ENCODE measurements at places on chromosomes 3 and 15. TPM values are rescaled to one million over a fixed set of nuclear protein-coding genes. Genes with fewer than 3 reads are reported as not detected.

EFCAB12 gene
- total RNA-seq = not detected

SLC12A1 gene
- total RNA-seq = not detected

CDHR4 gene
- not detected for total RNA-seq

GOLGA8G gene
- not detected for total RNA-seq

KCNAB1 gene
- total RNA-seq = not detected

PDCD6IP gene
- total RNA-seq = 165 TPM

ZPLD1 gene
- 0.43 TPM for total RNA-seq

DPPA2 gene
- total RNA-seq = not detected

CP gene
- not detected for total RNA-seq

FRG2C gene
- under 0.01 TPM for total RNA-seq

C2CD4A gene
- not detected for total RNA-seq

DNA sequence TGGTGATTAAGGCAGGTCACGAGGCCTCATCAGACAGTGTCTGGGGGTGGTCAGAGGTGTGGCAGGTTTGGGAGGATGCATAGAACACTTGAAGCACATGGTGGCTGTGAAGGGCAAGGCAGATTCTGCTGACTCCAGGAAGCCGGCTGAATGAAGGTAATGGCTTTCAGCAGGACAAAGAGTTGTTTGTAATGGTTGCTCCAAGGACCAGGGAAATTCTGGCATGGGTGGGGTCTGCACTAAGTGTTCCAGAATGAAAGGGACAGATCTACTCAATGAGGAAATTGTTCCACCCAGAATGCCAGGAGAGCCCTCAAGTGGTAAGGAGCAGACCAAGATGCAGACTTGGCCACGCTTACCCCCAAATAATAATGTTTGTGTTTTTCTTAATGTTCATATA, 70.7 kb upstream of the ACAD9 start:
- no peak for DNase-seq

- DNase-seq = no peak
Observed at GRCh38 chr3:6567241-6567640, 293.7 kb upstream of the GRM7 start.

GRCh38 chr15:39788800-39789565, 6.3 kb upstream of the FSIP1 start:
- DNase-seq = peak; percentile 72

DNA sequence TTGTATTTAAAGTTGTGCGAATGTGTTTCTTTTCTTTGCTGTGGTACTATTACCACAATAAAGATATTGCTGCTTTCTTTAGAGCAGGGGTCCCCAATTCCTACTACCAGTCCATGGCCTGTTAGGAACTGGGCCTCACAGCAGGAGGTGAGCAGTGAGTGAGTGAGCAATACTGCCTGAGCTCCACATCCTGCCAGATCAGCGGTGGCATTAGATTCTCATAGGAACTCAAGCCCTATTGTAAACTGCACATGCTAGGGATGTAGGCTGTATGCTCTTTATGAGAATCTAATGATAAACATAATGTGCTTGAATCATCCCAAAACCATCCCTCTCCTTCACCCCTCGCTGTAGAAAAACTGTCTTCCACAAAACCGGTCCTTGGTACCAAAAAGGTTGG, 41.6 kb downstream of the DMXL2 start:
- peak; percentile 57 for DNase-seq

GRCh38 chr3:53083521-53083920, 37.6 kb upstream of the SFMBT1 start:
- peak; percentile 15 for DNase-seq

DNA sequence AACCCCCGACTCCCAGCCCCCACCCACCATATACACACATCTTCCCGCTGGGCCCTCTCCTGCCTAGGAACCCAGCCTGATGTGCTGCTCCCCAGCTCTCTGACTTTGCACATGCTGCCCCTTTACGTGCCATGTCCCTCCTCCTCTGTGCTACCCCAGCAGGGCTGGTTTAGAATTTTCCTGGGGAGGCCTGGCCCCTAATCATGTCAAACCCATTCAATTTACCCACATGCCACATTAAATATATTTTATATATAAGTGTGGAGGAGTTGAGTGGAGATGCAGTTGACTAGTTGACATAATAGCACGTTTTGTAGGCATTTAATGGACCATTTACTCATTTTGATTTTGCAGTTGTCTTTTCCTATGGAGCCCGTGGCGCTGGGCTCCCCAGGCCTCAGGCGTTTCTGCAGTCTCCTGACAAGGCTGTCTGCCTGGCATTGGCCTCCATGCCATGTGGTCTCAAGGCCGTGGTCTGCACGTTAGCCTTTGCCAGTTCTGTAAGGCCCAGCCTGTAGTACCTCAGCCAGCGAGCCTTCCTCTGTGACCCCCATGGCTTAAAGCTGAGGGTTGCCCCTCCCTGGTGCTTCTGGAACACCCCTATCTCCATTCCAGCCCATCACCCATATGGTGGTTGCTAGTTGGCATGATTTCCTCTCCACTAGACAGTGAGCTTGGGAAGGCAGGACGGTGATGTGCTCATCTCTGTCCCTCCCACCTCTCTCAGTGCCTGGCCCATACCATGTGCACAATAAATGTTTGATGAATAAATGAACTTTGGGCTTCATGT, 155.8 kb downstream of the TLE3 start:
- no peak for DNase-seq

DNA sequence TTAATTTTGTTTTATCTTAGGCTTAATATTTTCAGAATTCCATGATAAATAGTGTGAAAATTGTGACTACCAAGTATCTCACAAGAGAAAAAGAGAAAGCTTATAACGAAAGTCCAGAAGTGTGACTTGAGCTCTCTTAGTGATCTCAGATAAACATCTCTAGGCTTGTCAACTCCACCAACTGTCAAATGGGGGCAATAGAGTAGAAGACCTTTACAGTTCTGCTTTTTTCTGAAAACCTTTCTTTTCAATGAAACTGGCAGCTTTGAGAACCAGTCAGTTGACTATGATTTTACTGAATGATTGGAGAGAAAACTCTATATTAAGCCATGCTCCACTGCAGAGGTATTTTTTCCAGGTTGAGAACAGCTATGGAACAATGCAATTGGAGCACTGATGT, 119.2 kb upstream of the TP63 start:
- no peak for DNase-seq

DNA sequence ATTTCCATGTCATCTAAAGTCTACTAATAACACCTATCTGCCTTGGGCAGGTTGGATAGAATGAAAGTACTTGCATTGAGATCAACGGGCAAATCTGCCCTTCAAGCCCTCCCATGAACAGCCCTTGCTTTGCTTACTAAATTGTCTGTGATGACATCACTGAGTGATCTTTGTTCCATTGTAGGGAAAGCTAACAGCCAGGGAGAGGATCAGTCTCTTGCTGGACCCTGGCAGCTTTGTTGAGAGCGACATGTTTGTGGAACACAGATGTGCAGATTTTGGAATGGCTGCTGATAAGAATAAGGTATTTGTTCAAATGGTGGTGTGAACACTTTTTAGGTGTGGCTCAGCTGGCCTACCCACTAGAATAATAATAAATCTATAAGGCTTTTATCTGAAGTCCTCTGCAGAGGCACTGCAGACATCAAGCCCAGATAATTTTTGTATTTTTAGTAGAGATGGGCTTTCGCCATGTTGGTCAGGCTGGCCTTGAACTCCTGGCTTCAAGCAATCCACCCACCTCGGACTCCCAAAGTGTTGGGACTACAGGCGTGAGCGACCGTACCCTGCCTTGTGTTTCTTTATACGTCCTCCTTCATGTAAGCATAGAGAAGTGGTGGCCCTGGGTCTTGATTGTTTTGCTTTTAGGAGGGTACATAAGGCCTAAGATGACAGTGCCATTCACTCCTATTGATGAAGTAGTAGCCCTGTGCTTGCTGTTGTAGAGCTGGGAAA, 5.7 kb downstream of the PCCB start:
- DNase-seq = no peak

DNA sequence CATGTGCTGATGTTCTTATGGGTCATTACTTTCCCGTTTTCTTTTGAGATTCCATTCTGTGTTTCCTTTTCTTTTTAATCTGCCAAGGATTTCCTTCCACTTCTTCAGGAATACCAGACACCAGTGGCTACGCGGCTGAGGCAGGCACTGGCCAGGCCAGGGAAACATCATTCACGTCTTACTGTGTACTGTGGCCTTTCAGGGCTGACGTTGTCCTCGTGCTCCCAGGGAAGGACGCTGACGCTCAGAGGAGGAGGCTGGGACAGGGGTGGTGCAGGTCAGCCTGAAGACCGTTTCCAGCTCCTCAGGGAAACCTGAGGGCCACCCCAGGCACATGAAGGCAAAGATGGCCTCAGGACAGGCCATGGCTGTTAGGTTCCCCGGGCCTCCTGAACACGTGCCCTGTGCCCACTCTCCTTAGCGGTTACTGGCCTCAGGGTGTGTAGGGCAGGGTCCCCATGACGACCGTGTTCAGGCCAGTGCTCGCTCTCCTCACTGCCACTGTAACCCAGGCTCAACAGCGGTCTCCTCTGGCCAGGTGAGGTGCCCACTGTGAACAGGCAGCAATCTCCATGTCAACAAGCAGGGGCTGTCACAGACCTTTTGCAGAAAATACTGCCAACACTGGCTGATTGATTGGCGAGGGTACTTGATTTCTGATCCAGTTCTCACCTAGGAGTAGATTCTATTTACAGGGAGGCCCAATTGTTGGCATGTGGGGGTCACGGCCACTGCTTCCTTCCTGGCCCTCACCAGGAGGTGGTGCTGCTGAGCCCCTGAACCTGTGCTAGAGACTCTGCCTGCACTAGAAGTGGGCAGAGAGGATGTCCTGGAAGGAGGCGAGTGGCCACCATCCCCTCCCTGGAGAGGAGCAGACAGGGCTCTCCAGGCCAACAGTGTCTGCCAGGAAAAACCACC, 169.5 kb downstream of the ATP10A start:
- no peak for DNase-seq

DNA sequence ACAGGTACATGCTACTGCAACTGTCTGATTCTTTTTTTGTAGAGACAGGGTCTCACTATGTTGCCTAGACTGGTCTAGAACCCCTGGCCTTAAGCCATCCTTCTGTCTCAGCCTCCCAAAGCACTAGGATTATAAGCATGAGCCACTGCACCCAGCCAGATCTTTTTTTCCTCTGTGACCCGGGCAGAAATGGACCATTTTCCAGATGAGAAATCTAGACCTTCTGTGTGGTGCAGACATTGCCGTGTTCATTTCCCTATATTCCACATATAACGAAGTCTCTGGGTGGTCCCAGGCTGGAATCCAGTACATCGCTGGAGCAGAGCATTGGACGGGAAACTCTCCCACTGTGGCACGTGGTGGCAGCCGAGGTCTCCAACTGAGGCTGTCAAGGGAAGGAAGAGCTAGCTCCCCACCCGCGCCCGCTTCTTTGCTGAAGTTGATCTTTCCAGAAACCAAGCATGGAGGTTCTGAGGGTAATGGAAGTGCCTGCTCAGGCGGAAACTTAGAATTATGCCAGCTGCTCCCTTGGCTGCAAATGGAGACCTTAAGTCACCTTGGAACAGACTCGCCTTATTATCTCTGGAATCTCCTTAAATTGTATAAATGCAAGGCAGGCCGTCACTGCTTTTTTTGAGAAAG, 23.1 kb upstream of the TXNRD3 start:
- DNase-seq = no peak

DNA sequence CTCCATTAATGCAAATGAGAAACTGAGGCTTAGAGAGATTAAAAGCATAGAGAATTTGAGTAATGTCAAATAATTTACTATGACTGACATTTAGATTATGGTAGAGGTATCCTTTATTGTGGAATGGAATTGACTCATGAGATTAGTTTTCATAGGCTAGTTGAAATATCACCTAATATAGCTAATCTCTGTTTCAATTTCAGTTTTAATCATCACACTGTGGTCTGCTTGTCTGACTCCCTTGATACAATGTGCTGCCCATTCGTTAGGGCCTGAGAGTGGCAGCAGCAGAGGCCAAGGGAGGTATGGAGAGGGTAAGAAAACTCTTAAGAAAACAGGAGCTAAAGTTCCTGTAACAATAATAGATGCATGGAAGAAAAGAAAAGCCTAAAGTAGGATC, 13.2 kb upstream of the ZBTB20 start:
- no peak for DNase-seq

- no peak for DNase-seq
Observed at GRCh38 chr3:11985866-11986265, 18.3 kb upstream of the SYN2 start.

- DNase-seq = no peak
Observed at GRCh38 chr3:24485511-24485910, 9.1 kb downstream of the THRB start.

DNA sequence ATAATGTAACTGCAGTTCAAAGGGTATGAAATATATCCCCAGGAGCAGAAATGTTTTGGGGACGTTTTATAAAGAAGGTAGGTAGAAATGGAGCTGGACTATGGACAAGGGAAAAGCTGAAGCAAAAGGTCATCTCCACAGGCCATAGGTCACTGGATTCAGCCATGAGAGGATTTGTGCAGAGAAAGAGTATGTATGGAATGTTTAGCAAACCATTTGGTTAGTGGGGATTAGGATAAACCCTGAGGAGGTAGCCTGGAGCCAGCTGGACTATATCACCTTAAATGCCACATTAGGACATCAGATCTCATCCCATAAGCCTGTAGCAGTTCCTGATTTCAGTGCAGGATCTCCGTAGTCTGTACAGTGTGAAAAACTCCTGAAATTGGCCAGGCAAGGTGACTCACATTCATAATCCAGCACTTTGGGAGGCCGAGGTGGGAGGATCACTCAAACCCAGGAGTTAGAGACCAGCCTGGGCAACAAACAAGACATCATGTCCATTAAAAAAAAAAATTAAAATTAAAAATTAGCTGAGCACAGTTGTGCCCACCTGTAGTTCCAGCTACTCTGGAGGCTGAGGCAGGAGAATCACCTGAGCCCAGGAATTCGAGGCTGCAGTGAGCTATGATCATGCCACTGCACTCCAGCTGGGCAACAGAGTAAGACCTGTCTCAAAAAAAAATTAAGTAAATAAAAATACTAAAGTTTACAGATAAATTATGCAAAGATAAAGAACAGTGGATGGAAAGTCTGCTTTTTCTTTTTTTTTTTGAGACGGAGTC, 4.7 kb downstream of the IP6K1 start:
- DNase-seq = peak; percentile 94

- no peak for DNase-seq
Observed at GRCh38 chr3:177611752-177612334, 414.6 kb upstream of the TBL1XR1 start.

DNA sequence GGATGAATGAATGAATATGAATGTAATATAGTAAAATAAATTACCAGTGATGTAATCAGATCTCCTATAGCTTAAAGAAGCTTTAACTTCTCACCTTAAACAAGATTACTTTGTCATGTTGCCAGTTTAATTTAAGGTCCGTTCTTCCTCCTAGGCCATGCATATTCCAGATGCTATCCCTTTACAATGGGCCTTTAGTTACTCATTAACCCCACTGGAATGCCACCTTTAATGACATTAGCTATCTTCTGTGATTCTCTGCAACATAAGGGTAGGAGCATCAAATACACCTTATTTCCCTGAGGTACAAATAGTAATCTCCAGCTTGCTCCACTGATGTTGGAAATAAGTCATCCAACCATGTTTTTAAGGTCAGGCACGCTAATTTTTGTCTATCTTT, 63.0 kb upstream of the TIMP4 start:
- no peak for DNase-seq

- DNase-seq = no peak
Observed at GRCh38 chr15:66231394-66232266, 21.9 kb downstream of the MEGF11 start.
